Lung microvascular endothelial cell (primary cell): ENCODE measurements at places on chromosomes 3 and 15. TPM values are rescaled to one million over a fixed set of nuclear protein-coding genes. Genes with fewer than 3 reads are reported as not detected.
A peak's percentile ranks its signal among the peaks of the same experiment; 100 is the strongest.

DNA sequence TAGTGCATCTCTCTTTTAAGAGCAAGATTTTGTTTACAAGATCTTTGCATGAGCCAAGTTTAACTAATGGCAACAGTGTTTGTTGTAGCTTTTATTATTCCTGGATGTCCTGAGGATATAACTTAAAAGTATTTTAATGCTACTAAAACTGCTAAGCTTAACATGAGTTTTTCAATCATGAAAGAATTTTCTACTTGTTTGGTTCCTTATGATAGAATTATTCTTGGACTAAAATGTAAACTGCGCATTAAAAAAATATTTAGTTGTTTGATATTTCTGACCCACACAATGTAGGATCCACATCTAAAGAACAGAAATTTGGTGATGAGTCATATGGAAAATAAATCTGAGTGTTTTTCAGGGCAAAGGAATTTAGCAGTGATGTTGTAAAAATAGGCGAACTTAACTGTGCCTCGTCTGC is 70.8 kb downstream of the RAP2B start:
- peak; percentile 21 for DNase-seq

- DNase-seq: no peak
Measured at GRCh38 chr3:37197810-37198371, 23.5 kb upstream of the LRRFIP2 start.

AP3B2 gene
- not detected in 2 replicates for total RNA-seq

KBTBD13 gene
- not detected in 2 replicates for total RNA-seq

GRCh38 chr15:78255421-78256043 is 8.8 kb upstream of the DNAJA4 start:
- DNase-seq: no peak

EXD1 gene
- total RNA-seq: not detected in 2 replicates

TAGLN3 gene
- not detected in 2 replicates for total RNA-seq

- DNase-seq: no peak
Measured at GRCh38 chr3:20096135-20096685, 56.0 kb downstream of the KAT2B start.

DNA sequence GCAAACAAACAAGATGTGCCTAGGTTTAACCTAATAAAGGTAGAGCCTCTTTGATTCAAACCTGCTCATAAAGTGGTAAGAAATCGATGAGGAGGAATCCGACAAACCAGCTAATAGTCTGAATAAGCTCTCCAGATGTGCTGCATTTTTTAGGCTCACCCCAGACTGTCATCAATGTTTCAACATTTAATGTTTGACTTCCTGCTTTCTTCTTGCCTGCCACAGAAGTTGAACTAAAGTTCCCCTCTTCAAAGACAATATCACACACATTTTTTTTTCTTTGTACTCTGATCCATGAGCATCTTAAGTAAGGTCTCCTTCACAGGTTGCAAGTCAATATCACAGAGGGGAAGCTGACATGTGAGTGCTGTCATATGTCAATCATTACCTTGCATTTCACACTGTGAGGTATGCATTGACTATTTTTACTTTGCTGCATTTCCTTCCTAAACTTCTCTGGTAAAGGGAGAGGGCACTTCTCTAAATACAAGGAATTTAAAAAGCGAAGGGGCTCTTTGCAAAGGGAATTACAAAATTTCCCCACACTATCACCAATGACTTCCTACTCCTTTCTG is 172.3 kb upstream of the MCTP2 start:
- no peak for DNase-seq

TLR9 gene
- not detected in 2 replicates for total RNA-seq

DNA sequence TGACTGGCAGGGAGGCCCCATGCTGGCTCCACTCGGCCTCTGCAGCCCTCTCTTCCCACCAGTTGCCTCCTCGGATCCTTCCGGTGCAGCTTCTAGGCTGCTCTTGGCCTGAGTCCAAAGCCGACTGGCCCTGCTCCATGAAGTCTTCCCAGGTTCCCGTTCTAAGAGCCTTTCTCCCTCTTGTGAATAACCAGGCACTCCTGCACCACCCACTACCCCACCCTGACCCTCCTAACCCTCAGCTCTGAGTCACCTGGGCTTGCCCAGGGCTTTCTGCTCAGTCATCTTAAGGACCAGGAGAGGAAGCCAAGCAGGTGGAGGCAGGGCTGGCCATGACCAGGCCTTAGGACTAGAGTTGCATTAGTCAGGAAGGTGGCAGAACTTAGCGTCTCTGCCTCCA is 28.1 kb upstream of the CNBP start:
- DNase-seq: peak; percentile 45

DNA sequence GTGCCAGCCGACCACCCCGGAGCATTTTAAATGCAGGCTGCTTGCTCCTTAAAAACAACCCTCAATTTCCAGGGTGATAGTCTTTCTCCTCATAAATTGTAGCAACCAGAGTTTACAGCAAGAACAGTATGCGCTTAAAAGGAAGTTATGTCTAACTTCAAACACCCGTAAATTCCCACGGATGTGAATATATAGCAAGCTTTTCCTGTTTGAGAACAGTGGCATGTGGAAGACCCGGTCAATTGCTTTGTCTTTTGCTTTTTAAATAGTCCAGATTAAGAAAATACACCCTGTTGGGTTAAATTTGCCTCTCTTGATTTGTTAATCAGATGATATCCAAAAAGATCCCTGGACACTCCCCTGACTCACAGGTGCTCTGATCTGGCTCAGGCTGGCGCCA is 20.8 kb downstream of the MRPS25 start:
- DNase-seq: peak; percentile 57

- no peak for DNase-seq
Measured at GRCh38 chr3:49018707-49019006, 277 bp upstream of the DALRD3 start.

GRCh38 chr3:67000009-67000408 is 1.9 kb downstream of the KBTBD8 start:
- DNase-seq: no peak

DNA sequence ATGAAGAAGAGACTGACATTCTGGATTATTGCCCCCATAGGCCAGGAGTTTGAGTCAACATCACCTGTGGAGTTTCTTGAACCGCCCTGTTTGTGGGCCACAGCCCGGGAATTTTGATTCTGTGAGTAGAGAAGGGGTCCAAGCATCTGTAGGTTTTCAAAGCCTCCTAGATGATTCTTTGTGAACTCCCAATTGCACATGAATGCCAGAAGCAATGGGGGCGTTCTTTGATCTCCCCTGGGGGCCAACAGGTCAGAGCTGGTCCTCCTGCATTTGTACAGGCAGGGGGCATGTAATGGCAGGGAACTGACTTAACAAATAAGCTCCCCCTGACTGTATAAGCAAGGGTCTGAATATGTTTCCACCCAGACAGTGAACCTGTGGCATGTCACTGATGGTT is 260.3 kb downstream of the SLCO3A1 start:
- DNase-seq: no peak

GRCh38 chr3:160613661-160614060 is 48.3 kb upstream of the KPNA4 start:
- no peak for DNase-seq

DNA sequence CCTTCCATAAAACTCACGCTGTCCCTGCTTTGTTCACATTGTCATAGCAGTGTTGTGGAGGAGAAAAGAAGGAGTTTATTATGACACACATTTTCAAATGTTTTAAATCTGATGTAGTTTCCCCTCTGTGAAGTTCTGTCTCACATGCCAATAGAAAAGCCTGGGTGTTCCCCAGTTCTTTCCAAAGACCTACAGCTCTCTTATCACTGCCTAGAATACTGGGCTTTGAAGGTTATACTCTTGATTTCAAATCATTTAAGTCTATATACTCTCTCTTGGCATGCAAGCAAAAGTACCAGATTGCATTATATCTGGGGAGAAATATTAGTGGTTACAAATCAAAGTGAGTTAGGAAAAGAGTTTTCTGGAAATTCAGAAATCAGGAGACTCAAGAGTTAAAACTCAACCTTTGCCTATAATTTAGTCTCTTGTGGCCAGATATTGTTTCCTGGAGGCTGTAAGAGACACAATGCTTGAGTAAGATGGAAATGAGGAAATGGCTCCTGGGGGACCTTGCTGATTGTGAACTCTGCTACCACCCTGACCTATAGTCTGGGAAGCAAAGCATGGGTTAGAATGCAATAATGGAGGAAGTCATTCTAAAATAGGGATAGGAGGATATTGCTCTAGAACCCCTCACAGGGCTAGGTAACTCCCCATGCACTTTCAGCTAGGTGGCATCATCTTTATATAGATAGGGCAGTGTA is 182.8 kb downstream of the KCNAB1 start:
- no peak for DNase-seq

DNA sequence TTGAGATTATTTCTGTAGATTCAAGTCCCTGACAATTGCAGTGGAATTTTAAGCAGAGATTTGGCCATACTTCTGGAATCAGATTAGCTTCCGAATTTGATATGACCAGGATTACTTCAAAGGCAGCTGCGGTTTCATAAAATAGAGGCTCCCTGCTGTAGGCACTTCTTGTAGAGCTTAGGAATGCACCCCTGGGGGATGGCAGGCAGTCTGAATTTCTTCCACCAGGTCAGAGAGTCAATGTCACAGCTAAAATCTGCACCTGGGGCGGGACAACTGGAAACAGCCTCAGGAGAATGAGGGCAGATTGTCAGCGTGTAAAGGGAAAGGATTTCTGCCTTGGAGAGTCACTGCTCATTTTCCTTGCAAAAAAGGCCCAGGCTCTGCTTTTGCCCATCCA is 182.6 kb downstream of the ARRDC4 start:
- DNase-seq: no peak

DNA sequence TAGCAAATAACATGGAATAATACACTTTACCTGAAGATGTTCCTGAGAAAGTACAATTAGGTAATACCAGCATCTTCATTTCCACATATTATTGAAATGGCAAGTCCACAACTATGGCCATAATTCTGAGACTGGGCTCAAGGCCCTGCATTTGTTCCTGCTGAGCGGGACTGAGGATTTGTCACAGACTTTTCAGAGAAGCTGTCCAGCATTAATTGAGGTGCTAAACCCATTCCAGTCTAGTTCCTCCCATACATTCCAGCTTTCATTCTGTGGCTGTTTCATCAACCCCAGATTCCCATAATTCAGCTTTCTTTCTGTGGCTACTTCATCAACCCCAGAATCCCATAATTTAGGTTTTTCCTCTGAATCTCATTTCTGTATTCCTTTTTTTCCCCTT is 293.4 kb upstream of the GBE1 start:
- DNase-seq: no peak

TTC23 gene
- 15.3 and 17.1 TPM in 2 replicates for total RNA-seq

DNA sequence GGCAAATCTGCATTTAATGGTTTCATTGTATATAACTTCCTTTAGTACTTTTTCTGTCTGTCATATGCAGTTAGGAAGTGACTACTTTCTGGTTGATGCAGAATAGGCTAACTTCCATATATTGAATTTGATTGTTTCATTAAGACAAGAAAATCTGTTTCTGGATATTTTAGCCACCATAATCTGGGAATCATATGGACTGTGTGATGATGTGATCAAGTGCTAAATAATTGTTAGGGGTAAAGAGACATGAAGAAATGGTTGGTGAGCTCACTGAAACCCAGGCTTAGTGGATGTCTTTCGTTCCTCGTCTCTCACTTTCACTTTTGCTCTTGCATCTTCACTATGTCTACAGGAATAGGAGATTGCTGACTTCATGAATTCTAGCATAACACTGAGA is 3.5 kb upstream of the MNS1 start:
- DNase-seq: peak; percentile 50

CLCN2 gene
- total RNA-seq: 1.5 and 1.8 TPM in 2 replicates

TERC gene
- total RNA-seq: 118 and 137 TPM in 2 replicates

GRCh38 chr3:23537101-23537551 is 268.6 kb upstream of the UBE2E1 start:
- no peak for DNase-seq

GRCh38 chr3:45890405-45890804 is 4.1 kb downstream of the CCR9 start:
- peak; percentile 10 for DNase-seq

DNA sequence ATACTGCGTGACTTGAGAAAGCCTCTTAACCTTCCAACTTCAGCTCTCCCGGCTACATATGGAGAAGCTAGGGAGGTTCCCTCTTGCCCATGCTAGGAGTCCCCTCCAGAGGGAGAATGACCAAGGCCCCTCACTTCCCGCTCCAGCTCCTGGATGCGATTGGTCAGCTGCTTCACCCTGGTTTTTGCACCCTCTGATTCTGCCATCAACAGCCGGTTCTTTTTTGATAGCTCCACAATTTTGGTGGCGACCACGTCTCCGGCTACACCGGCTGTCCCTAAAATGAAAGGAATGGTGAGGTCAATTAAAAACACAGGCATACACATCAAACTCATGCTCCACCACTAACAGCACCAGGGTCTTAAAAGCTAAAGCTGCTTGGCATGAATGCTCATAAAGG is 20.6 kb downstream of the CCDC13 start:
- DNase-seq: no peak

GRCh38 chr3:38085311-38085942 is 46.4 kb downstream of the DLEC1 start:
- DNase-seq: no peak

GRCh38 chr15:71393383-71393782 is 278.1 kb downstream of the THSD4 start:
- no peak for DNase-seq

- no peak for DNase-seq
Measured at GRCh38 chr3:168738527-168739325, 643.0 kb upstream of the GOLIM4 start.

- DNase-seq: no peak
Measured at GRCh38 chr3:161233557-161233956, 12.4 kb downstream of the NMD3 start.

- no peak for DNase-seq
Measured at GRCh38 chr3:184563561-184563925, 2.0 kb downstream of the EPHB3 start.

DNA sequence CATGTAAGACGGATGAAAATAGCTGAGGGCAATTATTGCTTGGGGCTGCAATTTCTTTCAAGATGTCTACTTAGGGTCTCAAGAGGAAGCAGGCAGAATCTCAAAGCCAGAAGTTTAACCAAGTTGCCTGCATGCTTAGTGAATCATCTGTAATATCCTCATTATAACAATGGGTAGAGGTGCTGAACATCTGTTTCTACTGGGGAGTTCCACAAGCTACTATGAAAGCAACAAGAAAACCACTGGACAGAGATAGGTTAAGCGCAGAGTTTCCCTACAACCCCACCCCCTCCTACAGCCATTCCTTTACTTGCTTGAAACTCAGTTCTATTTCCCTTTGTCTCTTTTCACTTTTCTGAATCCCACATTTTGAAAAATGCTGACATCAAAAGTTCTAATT is 759.4 kb upstream of the GBE1 start:
- DNase-seq: no peak

DNA sequence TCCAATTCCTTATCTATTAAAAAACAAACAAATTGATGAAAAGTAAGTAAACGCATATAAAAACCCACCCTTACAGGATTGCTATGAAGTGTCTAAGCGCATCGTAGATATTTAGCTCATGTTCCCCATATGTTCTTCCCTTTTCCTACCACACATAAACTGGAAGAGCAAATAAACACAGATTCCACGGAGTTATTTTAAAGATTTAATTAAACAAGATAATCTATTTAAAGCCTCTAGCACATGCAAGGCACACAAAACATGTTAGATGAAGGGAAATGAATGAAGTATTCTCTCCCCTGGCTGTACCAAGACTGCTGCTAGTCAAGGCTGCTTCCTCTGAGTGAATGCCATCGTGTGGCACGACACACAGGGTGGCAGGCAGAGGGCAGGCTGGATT is 78.4 kb upstream of the FGF12 start:
- DNase-seq: no peak

RTP1 gene
- total RNA-seq: not detected in 2 replicates

ARGFX gene
- total RNA-seq: not detected in 2 replicates

GRCh38 chr15:90401495-90401894 is 13.5 kb downstream of the IQGAP1 start:
- no peak for DNase-seq
